ENCODE measurements at places on chromosomes 7 and 10.

- DNase-seq = no peak
Measured at GRCh38 chr7:93895859-93896600, 5.5 kb upstream of the TFPI2 start.

DNA sequence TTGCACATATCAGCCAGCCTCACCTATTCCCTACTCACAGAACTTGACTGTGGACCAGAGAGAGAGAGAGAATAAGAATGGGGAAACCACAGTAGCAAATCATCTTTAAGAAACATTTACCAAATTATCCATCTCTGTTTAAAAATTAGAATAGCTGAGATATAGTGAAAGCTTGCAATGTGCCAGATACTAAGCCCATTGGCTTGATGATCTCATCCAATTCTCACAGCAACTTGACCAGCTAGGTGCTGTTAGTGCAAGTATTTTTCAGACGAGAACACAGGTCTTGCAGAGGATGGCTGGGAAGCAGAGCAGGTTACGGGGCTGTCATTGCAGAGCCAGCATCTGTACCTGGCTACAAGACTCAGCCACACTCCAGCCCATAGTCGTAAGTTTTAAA lies 50.9 kb downstream of the KLF6 start:
- DNase-seq = no peak

GRCh38 chr10:31888442-31888841 lies 40.2 kb downstream of the ARHGAP12 start:
- no peak for DNase-seq

GRCh38 chr7:142338633-142339501 lies 81.0 kb upstream of the PRSS58 start:
- no peak for DNase-seq

DNA sequence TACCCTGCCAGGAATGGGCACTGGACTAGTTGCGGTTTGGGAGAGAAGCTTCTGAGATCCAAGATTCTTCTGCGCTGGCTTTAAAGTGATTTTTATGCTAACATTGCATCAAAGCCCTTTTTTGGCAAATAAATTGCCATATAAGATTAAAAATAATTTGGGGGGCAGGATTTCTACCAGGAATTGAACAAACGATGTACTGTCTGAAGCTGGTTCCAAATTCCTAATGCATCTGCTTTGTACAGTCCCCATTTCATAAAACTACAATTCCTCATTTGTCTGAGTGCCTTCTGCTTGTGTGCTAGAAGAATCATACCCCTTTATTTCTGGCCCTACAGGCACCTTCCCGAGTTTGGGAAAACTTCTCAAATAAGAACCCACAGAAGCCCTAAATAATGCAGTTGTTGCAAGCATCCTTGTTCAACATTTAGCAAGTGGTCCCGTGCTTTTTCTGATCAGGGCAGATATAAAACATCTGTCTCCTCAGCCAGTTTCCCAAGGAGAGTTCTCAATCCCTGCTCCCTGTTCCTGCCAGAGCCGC lies 349.7 kb downstream of the PTEN start:
- no peak for DNase-seq

DNA sequence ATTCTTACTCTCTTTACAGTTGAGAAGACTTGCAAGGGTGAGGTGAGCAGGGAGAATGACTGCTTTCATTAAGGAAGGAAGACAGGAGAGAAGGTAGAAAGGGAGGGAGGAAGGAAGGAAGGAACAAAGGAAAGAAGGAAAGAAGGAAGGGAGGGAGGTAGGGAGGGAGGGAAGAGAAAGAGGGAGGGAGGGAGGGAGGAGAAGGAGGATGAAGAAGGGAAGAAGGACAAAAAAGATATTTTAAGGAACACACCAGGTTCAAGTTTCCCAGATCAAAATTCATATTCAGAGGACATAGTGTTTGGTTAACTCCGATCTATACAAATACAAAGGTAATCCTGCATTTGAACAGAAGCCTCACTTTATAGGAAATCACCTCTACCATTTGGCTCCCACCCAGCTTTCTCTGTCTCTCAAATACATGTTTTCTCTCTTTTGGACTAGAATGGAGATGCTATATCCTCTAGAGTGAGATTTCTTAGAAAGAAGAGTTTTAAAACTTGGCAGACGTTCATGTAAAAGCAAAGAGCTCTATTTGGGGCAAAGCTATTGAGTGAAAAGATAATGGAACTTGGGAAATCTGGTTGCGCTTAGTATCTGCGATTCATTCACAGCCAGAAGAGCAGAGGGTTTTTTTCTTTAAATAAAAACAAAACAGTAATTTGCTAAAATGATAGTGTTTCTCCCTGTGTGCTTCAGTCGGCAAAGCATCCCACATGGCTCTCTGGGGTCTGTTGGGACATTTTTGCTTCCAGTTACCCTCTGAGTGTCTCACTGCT lies 261.9 kb upstream of the LYZL1 start:
- DNase-seq = no peak

GRCh38 chr7:80428161-80429054 lies 83.5 kb downstream of the GNAT3 start:
- DNase-seq = no peak

GRCh38 chr10:17831341-17831740 lies 22.2 kb downstream of the MRC1 start:
- DNase-seq = no peak

DNA sequence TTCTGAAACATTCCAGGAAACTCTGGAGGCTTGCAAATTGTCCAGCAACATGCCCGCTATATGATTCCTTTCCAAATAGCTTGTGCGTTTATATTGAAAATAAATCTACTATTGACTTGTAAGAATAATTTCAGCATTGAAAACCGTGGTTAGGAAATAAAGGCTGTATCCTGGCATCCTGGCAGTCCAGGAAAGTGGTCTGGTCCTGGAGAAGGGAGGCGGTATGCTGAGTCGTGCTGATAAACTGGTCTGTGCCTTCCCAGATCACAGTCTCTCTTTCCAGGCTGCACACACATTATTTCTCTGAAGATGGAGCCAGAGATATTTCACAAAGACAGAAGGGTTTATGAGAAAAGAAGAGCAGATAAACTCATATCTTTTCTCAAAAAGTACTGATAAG lies 350.1 kb upstream of the COBL start:
- DNase-seq = no peak

GRCh38 chr10:82150123-82150900 lies 275.3 kb downstream of the NRG3 start:
- DNase-seq = peak; percentile 44

DNA sequence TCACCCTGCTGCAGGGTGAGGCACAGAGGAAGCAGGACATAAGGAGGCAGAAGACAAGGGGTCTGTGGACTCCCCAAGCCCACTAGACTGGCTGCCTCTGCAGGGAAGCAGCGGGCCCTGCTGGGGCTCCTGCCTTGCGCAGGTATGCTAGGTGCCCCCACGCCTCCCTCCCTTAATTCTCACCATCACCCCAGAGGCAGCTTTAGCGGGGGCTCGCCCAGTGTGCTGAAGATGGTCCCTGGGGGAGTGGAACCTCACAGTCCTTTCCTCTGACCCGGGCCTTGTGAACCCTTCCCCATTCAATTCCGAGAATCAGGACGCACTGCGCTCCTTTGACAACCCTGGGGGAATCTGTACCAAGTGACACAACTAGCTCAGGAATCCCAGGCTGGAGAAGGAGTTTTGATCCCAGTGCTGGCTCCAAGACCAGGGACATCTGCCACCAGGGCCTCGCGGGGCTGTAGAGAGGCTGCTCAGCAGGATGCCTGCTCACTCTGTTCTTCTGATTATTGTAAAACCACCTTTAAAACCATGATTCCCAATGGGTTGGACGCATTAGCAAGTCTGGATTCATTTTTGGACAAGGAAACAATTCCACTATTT lies 468.4 kb downstream of the TCERG1L start:
- DNase-seq = no peak

GRCh38 chr10:63436225-63436624 lies 29.6 kb downstream of the JMJD1C start:
- no peak for DNase-seq

GRCh38 chr10:100744987-100745881 lies at the start of gene PAX2:
Gene PAX2, plus strand, starts transcription at chr10:100745582. Its CDS starts 679 bp downstream, at chr10:100746261.
- DNase-seq = no peak

GRCh38 chr7:99949645-99950228 lies 20.3 kb upstream of the GJC3 start:
- no peak for DNase-seq

DNA sequence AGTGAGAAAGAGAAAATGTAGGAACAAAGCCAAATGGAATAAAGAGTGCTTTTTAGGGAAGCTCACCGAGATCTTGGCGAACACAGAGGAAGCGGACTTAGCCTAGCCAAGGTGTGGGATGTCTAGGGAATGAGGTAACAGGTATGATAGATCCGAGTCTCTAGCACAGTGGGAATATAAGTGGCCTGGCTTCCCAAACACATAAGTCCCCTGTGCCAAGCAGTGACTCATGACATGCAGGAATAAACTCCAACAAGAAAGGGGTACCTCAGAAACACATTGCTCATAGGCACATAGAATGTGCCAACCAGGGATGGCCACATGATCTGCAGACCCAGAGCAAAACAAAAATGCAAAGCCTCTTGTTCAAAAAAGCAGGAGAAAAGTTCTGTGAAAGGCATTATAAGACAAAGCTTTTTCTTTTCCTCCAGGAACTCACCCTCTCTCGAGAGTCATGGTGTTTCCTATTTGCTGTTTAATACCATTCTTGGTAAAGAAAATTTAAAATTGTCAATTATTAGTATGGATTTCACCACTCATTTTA lies 542.5 kb downstream of the GATA3 start:
- no peak for DNase-seq

DNA sequence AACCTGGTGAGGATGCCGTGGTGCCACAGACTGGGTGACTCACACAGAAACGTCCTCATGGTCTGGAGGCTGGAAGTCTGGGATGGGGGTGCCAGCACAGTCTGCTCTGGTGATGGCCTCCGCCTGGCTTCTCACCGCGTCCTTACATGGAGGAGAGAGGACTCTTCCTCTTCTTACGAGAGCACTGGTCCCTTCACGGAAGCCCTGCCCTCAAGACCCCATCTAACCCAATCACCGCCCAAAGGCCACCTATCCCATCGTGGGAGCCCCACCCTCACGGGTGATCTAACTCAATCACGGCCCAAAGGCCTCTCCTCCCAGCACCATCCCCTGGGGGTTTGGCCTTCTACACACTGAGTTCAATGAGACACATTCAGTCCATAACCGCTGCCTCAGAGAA lies 137.7 kb downstream of the PTPRN2 start:
- no peak for DNase-seq

GRCh38 chr7:11830582-11831155 lies 1.3 kb downstream of the THSD7A start:
- no peak for DNase-seq

- no peak for DNase-seq
Measured at GRCh38 chr7:148079206-148080080, 511.1 kb upstream of the C7orf33 start.

- peak; percentile 7 for DNase-seq
Measured at GRCh38 chr7:272631-273030, 17.3 kb upstream of the FOXL3 start.

- DNase-seq = no peak
Measured at GRCh38 chr7:155333346-155334234, 35.9 kb downstream of the INSIG1 start.

DNA sequence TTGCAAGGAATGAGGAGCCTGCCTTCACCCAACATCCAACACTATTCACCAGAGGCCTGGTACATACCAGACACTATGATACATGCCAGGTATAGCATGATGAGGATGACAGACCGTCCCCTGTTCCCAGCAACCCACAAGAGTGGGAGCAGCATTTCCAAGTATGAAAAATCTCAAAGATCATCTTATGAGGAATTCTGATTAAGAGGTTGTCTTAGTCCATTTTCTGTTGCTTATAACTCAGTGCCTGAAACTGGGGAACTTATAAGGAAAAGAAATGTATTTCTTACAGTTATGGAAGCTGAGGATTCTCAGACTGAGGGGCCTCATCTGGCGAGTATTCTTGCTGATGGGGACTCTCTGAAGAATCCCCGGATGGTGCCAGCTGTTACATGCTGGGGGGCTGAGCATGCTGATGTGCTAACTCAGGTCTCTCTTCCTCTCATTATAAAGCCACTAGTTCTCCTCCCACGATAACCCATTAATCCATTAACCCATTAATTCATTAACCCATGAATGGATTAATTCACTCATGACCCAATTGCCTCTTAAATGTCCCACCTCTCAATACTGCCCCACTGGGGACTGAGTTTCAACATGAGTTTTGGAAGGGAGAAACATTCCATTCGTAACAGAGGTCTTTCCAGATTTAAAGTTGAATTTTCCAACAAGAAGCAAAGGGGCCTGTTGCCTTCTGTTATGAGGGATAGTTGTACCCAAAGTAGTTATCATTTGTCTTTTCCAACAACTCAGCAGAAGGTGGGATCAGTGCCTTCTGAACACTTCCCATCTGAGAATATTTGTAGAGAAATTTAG lies 173.9 kb downstream of the HERPUD2 start:
- no peak for DNase-seq

GRCh38 chr10:127193125-127193524 lies 3.3 kb downstream of the INSYN2A start:
- no peak for DNase-seq

DNA sequence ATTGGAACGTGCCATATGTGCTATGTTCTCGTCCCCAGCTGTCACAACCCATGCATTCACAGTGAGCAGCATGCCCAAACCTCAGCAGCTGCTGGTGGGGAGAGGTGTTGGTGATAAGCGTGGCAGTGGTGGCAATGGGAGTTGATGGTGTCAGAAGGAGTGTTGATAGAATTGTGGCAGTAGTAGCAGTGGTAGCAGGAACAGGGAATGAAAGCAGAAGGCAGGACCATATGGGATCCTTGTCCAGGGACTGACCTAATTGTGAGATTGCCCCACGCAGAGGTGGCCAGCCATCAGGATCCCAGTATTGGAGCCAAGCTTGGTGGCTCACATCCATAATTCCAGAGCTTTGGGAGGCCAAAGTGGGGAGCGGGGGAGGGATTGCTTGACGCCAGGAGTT lies 276.3 kb downstream of the GALNT17 start:
- DNase-seq = no peak

DNA sequence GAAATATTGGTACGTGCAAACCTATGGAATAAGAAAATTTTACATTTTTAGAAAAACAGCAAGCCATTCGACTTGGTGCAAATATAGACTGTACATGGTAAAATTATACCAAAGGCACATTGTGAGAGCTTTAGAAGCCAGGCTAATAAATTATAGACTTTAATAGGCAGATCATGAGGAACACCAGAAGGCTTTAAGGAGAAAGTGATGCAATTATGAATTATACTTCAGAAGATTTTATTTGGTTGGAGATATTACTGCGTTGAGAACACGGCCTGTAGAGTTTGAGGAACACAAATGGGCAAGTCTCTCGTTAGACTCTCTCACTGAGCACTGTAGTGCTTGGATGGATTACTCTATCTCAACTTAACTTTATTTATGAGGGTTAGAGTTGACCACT lies 141.7 kb downstream of the MACC1 start:
- no peak for DNase-seq
